NCI-H1436 (cell line): ENCODE measurements at places on chromosomes 3 and 15.

GRCh38 chr3:129708328-129708861, 101.9 kb upstream of the PLXND1 start:
- DNase-seq = no peak

GRCh38 chr15:83582381-83582780, 71.5 kb upstream of the ADAMTSL3 start:
- no peak for DNase-seq

DNA sequence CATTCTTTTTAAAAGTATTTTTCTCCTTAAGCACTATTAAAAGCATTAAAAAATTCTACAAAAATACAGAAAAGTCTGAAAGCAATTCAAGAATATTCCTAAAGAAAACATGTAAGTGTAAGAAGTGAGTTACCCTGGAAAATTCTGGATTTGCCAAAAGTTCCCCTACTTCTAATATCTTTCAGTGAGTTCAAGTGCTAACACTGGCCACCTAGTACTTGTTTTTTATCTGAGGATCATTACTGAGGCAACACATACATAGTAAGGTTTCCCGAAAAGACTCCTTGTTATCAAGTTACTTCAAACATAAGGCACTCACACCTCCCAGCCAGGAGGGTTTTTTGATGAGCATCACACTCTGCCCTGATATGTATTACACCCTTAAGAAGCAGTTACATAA, 158.4 kb downstream of the TIGIT start:
- no peak for DNase-seq

DNA sequence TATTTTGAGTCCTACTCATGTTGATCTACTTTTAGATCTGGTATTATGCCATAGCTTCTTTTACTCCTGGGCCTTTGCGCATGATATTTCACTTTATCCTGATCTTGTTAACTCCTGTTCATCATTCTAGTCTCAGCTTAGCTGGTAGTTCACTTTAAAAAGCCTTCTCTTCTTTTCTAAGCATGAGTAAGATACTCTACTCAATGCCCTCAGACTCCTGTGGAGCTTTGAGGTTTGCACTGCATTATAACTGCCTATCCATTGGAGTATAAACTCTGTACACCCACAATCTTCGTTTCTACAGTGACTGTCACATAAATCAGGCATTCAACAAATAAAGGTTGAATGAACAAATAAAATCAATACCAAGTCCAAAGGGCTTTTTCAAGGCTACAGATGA, 357.9 kb upstream of the KCNH8 start:
- DNase-seq = no peak

DNA sequence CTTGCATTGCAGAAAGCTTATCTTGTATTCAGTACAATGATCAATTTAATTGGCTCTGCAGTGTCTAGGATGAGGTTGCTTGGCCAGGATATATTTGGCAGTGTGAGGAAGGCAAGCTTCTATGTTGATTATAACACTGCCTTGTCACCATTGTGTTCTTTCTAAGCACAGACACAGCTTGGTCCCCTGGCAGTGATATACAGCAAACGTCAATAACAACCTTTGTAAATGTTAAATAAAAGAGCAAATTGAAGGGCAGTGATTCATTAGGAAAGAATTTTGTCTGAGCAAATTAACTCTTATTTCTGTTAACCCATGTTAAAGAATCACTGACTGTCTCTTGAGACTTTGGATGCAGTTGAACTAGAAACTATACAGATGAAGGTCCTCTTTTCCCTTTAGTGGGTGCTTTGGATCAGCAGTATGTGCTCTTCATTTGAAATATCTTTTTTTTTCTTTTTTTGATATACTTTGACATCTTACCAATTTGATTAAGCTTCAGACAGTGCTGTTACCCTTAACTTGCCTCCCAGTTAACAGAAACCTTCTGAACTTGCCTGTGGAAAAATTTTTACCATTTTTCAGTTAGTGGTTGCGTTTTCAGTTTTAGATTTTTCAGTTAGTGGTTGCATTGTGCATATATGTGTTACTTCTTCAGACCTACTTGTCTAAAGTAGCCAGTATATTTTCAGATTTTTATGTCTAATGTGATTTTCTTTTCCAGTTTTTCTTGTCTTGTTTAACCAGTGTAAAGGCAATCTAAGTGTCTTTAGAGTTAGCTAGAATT, 199.8 kb downstream of the TCF12 start:
- DNase-seq = no peak

- DNase-seq = no peak
These were observed 21.0 kb downstream of the MIX23 start for GRCh38 chr3:122362026-122362425.
